Caudate nucleus (tissue), 63 donors: ENCODE measurements at places on chromosomes 12 and 14.

GRCh38 chr14:67418401-67419191 is 6.6 kb upstream of the PLEK2 start:
- DNase-seq, result no peak

DNA sequence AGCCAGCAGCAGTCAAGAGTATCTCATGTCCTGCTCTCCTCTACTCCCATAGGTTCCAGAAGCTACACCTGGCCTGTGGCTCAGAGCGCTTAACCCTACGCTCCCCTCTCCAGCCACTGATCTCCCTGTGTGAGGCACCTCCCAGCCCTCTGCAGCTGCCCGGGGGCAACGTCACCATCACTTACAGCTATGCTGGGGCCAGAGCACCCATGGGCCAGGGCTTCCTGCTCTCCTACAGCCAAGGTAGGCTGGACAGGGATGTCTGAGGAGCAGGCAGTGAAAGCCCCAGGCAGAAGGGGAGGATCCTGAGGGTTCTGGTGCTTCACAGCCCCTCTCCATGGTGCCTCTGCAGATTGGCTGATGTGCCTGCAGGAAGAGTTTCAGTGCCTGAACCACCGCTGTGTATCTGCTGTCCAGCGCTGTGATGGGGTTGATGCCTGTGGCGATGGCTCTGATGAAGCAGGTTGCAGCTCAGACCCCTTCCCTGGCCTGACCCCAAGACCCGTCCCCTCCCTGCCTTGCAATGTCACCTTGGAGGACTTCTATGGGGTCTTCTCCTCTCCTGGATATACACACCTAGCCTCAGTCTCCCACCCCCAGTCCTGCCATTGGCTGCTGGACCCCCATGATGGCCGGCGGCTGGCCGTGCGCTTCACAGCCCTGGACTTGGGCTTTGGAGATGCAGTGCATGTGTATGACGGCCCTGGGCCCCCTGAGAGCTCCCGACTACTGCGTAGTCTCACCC is 3.6 kb downstream of the LRP10 start:
- DNase-seq, result no peak

GRCh38 chr12:12503384-12504078 is 59.1 kb downstream of the DUSP16 start:
- no peak for DNase-seq

DNA sequence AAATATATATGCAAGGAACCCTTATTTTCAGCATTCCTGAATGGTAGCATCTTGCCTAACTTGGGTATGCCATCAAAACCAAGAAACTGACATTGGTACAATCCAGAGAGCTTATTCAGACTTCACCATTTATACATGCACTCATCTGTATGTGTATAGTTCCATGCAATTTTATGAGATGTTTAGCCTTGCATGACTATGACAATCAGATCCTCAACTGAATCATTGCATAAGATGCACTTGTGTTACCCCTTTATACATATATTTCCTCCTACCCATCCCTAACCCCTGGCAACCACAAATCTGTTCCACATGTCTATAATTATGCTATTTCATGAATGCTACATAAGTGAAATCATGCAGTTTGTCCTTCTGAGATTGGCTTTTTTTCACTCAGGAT is 37.0 kb upstream of the PPFIBP1 start:
- DNase-seq, result no peak

DNA sequence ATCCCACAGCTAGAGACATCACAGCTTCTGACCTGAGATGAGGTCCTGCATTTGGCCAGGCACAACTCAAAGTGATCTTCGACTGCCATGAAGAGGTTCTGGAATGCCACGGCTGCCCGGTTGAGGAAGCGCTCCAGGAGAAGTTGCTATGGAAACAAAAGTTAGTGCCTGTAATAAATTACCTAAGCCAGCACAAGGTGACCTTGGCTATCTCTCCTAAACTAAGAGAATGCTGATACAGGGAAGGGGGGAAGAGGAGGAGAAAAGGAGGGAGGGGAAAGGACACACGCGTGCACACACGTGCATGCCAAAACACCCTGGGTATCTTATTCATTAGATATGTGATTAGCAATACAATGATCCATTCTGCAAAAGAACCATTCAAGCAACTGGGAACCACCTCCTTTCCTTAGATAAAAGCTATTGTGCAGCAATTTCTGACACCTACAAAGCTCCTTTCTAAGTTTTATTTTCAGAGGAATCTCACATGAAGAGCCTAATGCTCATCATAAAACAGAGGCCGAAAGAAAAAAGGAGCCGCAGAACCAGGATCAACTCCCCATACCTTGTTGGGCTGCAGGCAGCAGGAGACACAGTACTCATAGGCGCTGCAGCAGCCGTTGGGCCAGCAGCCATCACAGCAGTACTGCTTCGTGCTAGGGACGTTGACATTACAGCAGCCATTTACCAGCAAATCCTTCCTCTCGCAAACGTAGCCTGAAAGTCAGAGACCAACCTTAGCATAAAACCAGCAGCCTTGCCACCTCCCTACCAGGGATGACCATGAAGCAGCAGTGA is 17.9 kb downstream of the SPRING1 start:
- DNase-seq, result no peak

DNA sequence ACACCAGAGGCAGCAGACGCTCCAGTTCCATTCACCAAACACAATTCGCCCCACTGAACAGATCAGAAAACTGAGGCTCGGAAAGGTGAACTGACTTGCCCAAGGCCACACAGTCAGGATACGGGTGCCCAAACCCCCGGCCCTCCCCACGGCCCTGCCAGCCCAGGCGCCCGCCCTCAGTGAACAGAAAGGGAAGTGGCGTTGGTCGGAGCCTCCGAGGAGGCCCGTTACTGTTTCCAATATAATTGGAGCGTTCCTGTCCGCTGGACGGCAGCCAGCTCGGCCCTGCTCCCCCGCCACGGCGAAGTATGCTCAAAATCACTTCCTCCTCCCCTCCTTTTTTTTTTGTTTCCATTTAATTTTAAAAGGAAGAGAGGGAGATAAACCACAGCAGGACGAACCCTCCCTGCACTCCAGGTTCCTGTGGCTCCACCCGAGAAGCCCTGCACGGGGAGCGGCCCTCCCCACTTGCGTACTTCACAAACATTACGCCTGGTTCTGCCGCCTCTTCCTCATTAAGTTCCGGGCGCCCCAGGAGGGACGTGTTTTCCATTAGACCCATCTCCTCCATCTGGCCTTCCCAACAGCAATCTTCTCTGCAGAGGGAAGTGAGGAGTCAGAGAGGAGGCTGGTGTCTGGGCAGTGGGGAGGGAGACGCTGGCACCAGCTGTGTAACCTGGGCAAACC is 61.1 kb downstream of the NCOR2 start:
- no peak for DNase-seq

GRCh38 chr12:131138638-131139362 is 185.1 kb downstream of the ADGRD1 start:
- DNase-seq, result no peak

GRCh38 chr12:124390442-124391097 is 95.7 kb downstream of the RFLNA start:
- no peak for DNase-seq

GRCh38 chr14:94601884-94602391 is 10.3 kb upstream of the SERPINA3 start:
- peak; percentile 8 for DNase-seq
